ENCODE measurements at places on chromosomes 16 and 17. TPM values are rescaled to one million over a fixed set of nuclear protein-coding genes. Genes with fewer than 3 reads are reported as not detected.

- H3K27ac ChIP-seq: no peak overlapping the region
- no peaks in the 10 kb centered on the region for H3K27me3 ChIP-seq
- H3K36me3 ChIP-seq: peaks cover 58% of the 10 kb centered on the region
- DNase-seq: no peak
- H3K4me1 ChIP-seq: no peaks in the 10 kb centered on the region
- no peak overlapping the region for H3K4me3 ChIP-seq
These were observed 36.7 kb downstream of the CCDC57 start for GRCh38 chr17:82175951-82176350.

DNA sequence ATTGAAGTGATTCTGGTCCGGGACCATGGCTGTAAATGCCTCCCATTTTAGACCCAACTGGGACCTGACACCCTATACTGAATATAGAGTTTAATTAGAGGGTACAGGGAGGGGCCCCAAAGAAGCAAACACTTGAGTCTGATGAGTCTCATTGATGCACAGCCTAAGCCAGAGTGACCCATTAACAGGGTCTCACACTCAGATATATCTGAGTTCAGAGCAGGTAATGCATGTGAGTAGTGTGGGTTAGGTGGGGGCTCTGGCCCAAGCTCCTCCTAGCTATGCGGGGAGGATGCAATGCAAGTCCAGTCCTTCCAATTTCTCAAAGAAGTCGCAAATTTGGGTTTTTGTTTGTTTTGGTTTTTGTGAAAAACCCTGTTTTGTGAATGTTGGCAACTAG lies 17.1 kb upstream of the MARCHF10 start:
- no peaks in the 10 kb centered on the region for H3K36me3 ChIP-seq
- H3K4me3 ChIP-seq: no peak overlapping the region
- no peaks in the 10 kb centered on the region for H3K27me3 ChIP-seq
- DNase-seq: no peak
- H3K4me1 ChIP-seq: peaks cover 9% of the 10 kb centered on the region
- no peak overlapping the region for H3K27ac ChIP-seq

ABCC12 gene
- 0.56 TPM for polyA plus RNA-seq

- no peak for DNase-seq
- peaks cover 8% of the 10 kb centered on the region for H3K4me1 ChIP-seq
- H3K4me3 ChIP-seq: no peak overlapping the region
- no peaks in the 10 kb centered on the region for H3K27me3 ChIP-seq
- no peak overlapping the region for H3K27ac ChIP-seq
These were observed 7.5 kb upstream of the TMEM101 start for GRCh38 chr17:44022246-44022645.

Data from muscle of leg (tissue), 16 donors.